ENCODE measurements at places on chromosomes 11 and 22.

DNA sequence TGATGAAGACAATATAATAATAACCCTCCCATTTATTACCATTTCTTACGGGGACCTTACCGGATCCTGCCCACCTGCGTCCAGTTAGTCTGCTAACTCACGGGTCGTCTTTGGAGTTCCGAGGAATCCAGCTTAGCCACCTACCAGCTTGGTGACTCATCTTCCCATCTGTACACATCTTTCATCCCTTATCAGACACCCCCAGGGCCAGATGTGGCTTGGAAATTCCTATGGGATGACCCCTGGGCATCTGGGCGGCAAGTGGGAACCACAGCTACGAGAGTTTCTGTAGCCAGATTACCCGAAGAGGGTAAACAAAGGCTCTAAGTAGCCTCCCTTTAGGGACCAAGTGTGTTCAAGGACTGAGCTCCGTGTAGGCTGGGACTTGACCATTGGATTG, 12.8 kb upstream of the PRR5 start:
- no peak for DNase-seq

DNA sequence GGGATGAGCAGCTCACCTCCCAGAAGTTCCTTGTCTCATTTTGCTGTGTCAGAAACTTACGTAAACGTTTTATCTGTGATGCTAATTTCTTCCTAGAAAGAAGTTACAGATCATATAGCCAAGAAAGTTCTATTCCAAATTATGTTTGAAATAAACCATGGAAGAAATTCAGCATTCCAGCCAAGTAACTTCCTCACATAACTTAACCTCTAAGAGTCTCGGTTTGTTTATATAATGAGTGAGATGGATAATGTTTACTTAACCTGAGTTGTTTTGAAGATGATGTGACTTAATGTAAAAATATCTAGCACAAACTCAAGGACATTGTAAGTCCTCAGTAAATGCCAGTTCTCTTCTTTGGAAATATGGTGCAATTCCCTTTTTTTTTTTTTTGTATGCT, 8.9 kb upstream of the MUC15 start:
- DNase-seq: no peak

GRCh38 chr11:86740628-86741483, 59.5 kb upstream of the PRSS23 start:
- no peak for DNase-seq

- DNase-seq: no peak
These were observed 144.2 kb downstream of the TRIM29 start for GRCh38 chr11:119993722-119994121.

DNA sequence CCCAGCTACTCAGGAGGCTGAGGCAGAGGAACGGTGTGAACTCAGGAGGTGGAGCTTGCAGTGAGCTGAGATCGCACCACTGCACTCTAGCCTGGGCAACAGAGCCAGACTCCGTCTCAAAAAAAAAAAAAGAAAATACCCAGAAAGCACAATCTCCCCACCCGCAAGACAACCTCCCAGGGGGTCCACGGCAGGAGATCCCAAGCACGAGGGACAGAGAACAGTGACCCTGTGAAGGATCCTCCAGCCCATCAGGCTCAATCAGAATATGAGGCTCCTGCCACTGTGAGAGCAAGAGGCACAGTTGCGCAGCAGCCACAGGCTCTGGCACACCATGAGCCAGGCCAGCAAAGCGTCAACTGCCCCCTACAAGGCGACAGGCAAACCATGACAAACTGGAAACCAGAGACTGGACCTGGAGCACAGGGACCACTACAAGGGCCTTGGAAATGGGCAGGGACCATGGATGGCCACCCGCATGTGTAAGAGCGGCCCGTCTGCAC, 164.8 kb upstream of the GRK3 start:
- DNase-seq: no peak

DNA sequence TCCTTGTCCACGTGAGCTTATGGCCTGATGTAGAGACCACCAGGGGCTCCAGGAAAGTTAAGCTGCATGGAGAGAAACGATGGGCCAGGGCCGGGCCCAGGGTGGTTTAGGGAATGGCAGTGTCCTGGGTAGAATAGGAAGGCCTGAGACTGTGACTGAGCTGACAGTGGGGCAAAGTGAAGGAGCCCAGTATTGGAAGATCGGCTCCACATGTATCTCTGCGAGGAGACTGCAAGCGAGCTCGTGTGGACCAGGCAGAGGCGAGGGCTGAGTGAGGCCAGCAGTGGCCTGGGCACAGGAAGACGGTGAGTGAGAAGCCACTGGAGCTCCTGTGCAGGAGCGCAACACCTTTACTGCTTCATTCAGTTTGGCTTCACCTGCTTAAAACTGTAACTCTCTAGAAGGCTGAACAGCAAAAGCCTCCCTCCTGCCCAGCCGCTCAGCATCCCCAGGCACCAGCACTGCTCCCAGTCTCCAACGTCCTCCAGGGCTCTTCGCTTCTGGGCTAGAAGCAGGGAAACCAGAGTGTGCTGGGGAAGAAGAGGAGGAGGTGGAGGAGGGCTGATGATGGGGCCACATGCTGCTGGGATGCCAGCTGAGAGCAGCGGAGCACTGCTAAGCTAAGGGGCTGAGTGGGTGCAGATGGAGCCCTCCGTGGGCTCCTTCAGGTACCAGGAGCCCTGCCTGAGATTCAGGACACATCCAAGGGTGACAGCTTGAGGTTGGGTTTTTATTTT, 13.5 kb downstream of the TCIRG1 start:
- no peak for DNase-seq

DNA sequence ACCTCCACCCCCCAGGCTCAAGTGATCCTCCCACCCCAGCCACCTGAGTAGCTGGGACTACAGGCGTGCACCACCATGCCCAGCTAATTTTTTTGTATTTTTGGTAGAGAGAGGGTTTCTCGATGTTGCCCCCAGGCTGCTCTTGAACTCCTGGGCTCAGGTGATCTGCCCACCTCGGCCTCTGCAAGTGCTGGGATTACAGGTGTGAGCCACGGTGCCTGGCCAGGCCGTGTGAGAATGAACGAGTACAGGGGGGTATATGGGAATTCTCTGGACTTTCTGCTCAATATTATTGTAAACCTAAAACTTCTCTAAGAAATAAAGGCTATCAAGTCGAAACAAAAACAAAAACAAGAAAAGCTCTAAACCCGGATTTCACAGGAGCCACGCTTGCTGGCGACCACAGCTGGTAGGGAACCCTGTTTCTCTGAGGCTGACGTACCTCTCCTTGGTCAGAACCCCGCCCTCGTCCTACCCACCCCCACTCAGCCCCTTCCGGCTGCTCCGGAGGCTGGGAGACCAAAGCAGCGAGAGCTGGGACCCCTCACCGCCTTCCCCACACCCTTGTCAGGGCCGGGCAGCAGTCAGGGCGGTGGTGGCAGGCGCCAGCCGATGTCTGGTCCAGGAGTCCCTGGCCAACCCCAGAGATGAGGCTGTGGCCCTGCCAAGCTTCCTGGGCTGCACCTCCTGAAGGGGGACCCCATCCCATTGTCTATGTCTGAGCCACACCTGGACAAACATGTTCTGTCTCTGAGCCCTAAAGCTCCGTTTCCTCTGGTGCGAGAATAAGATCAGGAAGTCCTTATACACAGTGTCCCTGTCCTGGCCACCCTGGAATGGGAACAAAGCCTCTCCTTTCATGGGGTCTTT, 52.1 kb downstream of the LINC01488 start:
- DNase-seq: no peak

- no peak for DNase-seq
These were observed 16.4 kb upstream of the CTSC start for GRCh38 chr11:88353835-88354496.

GRCh38 chr22:42344361-42344905, 74.0 kb upstream of the TCF20 start:
- DNase-seq: no peak
